ENCODE measurements at places on chromosomes 3 and 15.

DNA sequence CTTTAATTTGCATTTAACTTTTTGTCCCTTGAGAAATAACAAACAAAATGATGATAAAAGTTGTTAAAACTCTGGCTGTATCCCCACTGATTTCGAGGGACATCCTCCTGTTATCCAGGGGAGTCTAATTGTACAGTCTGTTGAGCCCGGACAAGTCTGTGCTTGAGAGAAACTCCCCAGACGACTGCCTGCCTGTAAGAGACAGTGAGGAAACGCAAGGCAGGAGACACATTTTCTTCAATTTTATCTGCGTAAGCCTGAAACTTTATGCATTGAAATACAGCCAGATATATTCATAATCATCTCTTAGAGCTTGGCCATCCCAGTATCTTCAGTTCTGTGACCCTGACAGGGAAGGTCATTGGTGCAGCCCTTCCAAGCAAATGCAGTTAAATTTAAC, 97.7 kb downstream of the ROBO2 start:
- H3K4me3 ChIP-seq = no peak overlapping the region
- no peaks in the 10 kb centered on the region for H3K36me3 ChIP-seq
- H3K27ac ChIP-seq = no peak overlapping the region
- no peak for DNase-seq
- no peaks in the 10 kb centered on the region for H3K27me3 ChIP-seq

DNA sequence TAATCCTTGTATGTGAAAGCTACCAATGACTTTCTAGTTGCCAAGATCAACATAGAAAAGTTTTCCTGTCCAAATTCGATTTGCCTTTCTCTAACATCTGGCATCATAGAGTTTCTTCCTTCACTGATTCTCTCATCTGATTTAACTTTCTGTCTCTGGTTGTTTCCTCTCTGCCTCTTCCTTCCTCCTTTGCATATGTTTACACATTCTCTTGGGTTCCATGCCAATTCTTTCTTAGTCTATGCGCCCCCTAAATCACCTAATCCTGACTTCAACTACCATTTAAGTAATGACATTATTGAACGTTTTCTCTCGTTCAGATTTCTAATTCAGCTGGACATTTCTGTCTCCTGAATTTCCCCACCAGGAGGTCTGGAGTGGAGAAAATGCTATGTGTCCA, 561.9 kb upstream of the TGFBR2 start:
- H3K4me1 ChIP-seq = peaks cover 13% of the 10 kb centered on the region
- H3K27me3 ChIP-seq = peaks cover 21% of the 10 kb centered on the region
- H3K4me3 ChIP-seq = no peak overlapping the region
- DNase-seq = no peak
- H3K36me3 ChIP-seq = no peaks in the 10 kb centered on the region

GRCh38 chr3:152205097-152205593, 63.6 kb upstream of the MBNL1 start:
- H3K36me3 ChIP-seq = peaks cover 9% of the 10 kb centered on the region
- no peak for DNase-seq
- H3K27ac ChIP-seq = peak overlapping the region; percentile 98
- H3K27me3 ChIP-seq = no peaks in the 10 kb centered on the region
- H3K4me1 ChIP-seq = peaks cover 89% of the 10 kb centered on the region
- H3K4me3 ChIP-seq = peak overlapping the region; percentile 99

- no peak for DNase-seq
- no peak overlapping the region for H3K4me3 ChIP-seq
- H3K27me3 ChIP-seq = no peaks in the 10 kb centered on the region
- no peak overlapping the region for H3K27ac ChIP-seq
Observed at GRCh38 chr15:68635141-68635540, 56.3 kb downstream of the CORO2B start.

DNA sequence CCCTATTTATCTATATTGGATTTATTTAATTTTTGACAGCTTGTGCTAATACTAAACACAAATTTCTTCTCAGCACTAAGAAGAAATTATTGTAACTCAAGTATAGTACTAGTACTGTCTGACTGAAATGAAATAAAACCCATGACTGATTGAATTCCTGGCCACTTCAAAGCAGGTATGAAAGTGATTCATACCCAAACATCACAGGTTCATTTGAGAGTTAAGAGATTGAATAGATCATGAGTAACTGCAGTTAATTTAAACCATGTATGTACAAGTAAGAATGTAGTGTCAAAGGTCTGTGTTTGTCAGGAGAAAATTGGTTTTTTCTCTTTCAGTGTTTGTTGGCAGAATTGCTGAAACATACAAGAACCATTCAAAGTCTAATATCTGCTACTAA, 332.0 kb upstream of the GRM7 start:
- H3K36me3 ChIP-seq = no peaks in the 10 kb centered on the region
- H3K27me3 ChIP-seq = no peaks in the 10 kb centered on the region
- no peak overlapping the region for H3K27ac ChIP-seq
- H3K4me3 ChIP-seq = no peak overlapping the region
- H3K4me1 ChIP-seq = no peaks in the 10 kb centered on the region
- no peak for DNase-seq

DNA sequence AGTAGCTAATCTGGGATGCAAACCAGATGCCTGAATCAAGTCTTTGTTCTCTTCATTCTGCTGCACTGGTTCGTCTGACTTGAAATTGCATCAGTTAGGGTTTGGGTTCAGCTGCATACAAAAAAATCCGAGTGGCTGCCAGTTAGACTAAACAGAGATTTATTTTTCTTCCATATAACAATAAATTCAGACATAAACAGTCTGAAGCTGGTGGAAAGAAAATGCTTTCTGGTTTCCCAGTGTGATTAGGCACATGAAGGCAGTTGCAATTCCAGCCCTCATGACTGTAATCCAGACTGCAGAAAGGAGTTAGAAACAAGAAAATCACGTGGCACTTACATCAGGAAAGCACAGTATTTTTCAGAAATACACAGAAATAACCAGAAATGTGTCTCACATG, 930.7 kb downstream of the MCTP2 start:
- H3K36me3 ChIP-seq = no peaks in the 10 kb centered on the region
- no peaks in the 10 kb centered on the region for H3K27me3 ChIP-seq
- H3K27ac ChIP-seq = no peak overlapping the region
- H3K4me3 ChIP-seq = no peak overlapping the region

- DNase-seq = no peak
- peaks cover 5% of the 10 kb centered on the region for H3K4me1 ChIP-seq
- no peak overlapping the region for H3K4me3 ChIP-seq
- no peaks in the 10 kb centered on the region for H3K36me3 ChIP-seq
- no peaks in the 10 kb centered on the region for H3K27me3 ChIP-seq
- H3K27ac ChIP-seq = no peak overlapping the region
Observed at GRCh38 chr15:20356911-20357480, 184.6 kb downstream of the GOLGA6L6 start.
